MCF 10A (cell line): ENCODE measurements at places on chromosomes 3 and 15. TPM values are rescaled to one million over a fixed set of nuclear protein-coding genes. Genes with fewer than 3 reads are reported as not detected.

UMPS gene
- total RNA-seq: 33.4 and 49.3 TPM in 2 replicates

- H3K27me3 ChIP-seq: no peaks in the 10 kb centered on the region
- no peak overlapping the region for H3K4me3 ChIP-seq
- H3K4me1 ChIP-seq: peaks cover 6% of the 10 kb centered on the region
- H3K36me3 ChIP-seq: peaks cover 17% of the 10 kb centered on the region
- no peak for DNase-seq
These were observed 129.6 kb downstream of the ALCAM start for GRCh38 chr3:105496343-105496742.

- H3K27ac ChIP-seq: no peak overlapping the region
- no peaks in the 10 kb centered on the region for H3K36me3 ChIP-seq
- no peaks in the 10 kb centered on the region for H3K4me1 ChIP-seq
- DNase-seq: no peak
These were observed 58.1 kb upstream of the PROK2 start for GRCh38 chr3:71843071-71843470.

- H3K4me3 ChIP-seq: no peak overlapping the region
- H3K27me3 ChIP-seq: no peaks in the 10 kb centered on the region
- peaks cover 16% of the 10 kb centered on the region for H3K4me1 ChIP-seq
- DNase-seq: peak; percentile 13
- H3K27ac ChIP-seq: no peak overlapping the region
These were observed 14.5 kb downstream of the ZPLD1 start for GRCh38 chr3:102449341-102449740.

GRCh38 chr15:57476533-57476975, 100.2 kb downstream of the CGNL1 start:
- peaks cover 12% of the 10 kb centered on the region for H3K27me3 ChIP-seq
- no peak overlapping the region for H3K27ac ChIP-seq
- no peaks in the 10 kb centered on the region for H3K4me1 ChIP-seq
- no peak for DNase-seq
- no peak overlapping the region for H3K4me3 ChIP-seq
- H3K36me3 ChIP-seq: peaks cover 6% of the 10 kb centered on the region

DNA sequence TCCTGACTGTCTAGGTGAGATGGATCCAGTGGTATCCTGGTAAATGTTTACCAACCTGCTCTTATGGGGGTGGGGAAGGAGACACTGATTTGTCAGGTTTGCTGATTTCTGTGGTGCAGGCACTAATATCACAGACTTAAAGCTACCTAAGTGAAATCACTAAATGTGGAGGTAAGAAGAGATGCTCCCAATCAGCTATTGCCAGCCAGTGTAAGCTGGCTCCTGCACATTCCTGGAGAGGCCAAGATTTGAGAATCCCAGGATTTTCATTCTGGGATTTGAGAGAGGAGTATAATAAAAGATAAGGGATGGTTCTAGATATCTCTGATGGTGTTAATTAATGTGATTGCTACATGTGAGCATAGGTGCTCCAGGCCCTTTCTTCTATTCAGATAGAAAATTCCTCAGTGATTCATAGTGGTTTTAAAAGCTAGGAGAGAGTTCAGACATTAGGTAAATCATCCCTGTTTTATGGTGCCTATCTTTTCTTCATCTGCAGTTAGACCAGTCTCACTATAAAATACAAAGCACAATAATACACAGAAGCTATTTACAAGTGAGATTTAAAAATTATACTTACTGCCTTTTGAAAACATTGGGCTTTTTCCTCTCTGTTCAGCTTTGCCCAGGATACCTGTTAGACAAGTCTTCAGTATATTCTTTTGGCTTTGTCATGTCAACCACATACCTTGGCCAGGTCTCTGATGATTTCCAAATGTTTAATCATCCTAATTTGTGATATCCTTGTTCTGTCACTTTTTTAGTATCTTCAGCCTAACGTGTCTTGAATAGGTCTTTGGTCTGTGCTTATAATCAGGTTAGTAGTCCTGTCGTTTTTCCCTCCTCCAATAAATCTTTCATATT, 90.9 kb downstream of the MBNL1 start:
- peaks cover 35% of the 10 kb centered on the region for H3K4me1 ChIP-seq
- peaks cover 6% of the 10 kb centered on the region for H3K36me3 ChIP-seq
- no peak for DNase-seq
- no peak overlapping the region for H3K4me3 ChIP-seq
- no peaks in the 10 kb centered on the region for H3K27me3 ChIP-seq
- H3K27ac ChIP-seq: peak overlapping the region; percentile 20

NRG4 gene
- total RNA-seq: not detected in 2 replicates

GRCh38 chr3:31577232-31577631, 44.5 kb downstream of the STT3B start:
- peaks cover 13% of the 10 kb centered on the region for H3K4me1 ChIP-seq
- peaks cover 19% of the 10 kb centered on the region for H3K36me3 ChIP-seq
- DNase-seq: no peak
- H3K27me3 ChIP-seq: no peaks in the 10 kb centered on the region
- no peak overlapping the region for H3K4me3 ChIP-seq
- no peak overlapping the region for H3K27ac ChIP-seq

DNA sequence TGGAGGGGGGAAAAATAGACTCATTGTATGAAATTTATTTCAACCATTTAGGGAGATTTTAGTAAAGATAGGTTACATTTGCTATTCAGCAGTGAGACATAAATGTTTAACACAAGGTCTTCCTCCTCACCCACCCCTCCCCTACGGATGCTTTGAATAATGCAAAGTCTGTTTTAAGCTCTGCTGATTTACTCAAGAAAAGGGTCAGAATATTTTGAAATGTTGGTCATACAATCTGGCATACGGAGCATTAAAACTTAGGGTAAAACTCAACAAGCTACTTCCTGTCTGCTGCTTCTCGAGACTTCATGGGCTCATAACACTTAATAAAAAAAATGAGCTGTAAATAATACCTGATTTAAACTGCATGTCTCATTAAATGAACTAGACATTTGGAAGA, 156.3 kb downstream of the WNT5A start:
- no peaks in the 10 kb centered on the region for H3K36me3 ChIP-seq
- DNase-seq: no peak
- peaks cover 35% of the 10 kb centered on the region for H3K4me1 ChIP-seq
- no peak overlapping the region for H3K4me3 ChIP-seq

GRCh38 chr15:98878172-98878571, 129.4 kb downstream of the PGPEP1L start:
- no peak overlapping the region for H3K27ac ChIP-seq
- H3K27me3 ChIP-seq: no peaks in the 10 kb centered on the region
- H3K4me3 ChIP-seq: no peak overlapping the region
- H3K4me1 ChIP-seq: peaks cover 38% of the 10 kb centered on the region
- no peak for DNase-seq

GRCh38 chr15:57973534-57973933, 92.0 kb downstream of the ALDH1A2 start:
- no peaks in the 10 kb centered on the region for H3K4me1 ChIP-seq
- DNase-seq: no peak
- H3K4me3 ChIP-seq: no peak overlapping the region

DNA sequence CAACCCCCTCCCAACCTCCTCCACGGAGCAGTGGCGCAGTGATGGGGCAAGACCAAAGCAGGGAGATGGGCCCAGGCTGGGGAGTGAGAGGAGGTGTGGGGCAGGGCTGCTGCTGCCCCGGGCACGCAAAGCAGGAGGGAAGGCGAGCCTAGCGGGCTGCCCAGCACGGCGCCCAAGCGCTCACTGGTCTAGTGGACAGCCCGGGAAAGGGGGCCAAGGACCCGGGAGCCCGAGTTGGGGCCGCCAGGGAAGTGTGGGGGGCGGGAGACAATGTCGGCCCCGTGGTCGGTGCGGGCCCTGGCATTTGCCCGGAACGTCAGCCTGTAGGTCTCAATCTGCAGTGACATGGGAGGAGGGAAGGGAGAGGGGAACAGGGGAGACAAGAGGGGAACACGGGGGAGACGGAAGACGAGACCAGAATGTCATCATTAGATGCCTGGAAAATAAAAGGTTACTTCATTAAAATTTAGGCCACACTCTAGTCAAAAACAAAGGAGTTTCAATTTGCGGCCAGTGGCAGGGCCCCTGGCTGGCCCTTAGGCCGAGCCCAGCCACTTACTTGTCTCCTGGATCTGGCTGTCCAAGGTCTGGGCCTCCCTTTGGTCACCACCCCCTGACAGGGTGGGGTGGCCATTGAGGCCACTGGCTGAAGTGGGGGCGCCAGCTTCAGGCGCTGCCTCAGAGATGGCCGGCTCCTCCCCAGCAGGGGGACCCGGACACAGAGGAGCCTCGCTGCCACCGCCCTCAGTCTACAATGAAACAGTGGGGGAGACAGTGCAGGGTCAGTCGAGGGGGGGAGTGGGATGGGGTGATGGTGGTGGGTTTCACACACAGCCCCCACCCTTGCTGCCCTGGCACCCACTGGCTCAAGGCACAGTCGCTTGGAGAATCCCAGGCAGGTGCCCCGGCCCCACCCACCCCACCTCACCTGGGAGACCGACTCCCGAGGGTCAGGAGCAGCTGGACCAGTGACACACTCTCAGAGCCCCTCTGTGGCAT, 50.0 kb downstream of the DHX30 start:
- peaks cover 74% of the 10 kb centered on the region for H3K36me3 ChIP-seq
- peak overlapping the region; percentile 51 for H3K27ac ChIP-seq
- H3K4me3 ChIP-seq: no peak overlapping the region
- DNase-seq: no peak
- H3K4me1 ChIP-seq: no peaks in the 10 kb centered on the region
- H3K27me3 ChIP-seq: no peaks in the 10 kb centered on the region

BFSP2 gene
- total RNA-seq: not detected in 2 replicates

CLRN1 gene
- total RNA-seq: not detected in 2 replicates

- DNase-seq: peak; percentile 53
- no peak overlapping the region for H3K4me3 ChIP-seq
- no peak overlapping the region for H3K27ac ChIP-seq
- no peaks in the 10 kb centered on the region for H3K36me3 ChIP-seq
- H3K4me1 ChIP-seq: no peaks in the 10 kb centered on the region
These were observed 108.5 kb downstream of the SAMMSON start for GRCh38 chr3:70108072-70108471.

DNA sequence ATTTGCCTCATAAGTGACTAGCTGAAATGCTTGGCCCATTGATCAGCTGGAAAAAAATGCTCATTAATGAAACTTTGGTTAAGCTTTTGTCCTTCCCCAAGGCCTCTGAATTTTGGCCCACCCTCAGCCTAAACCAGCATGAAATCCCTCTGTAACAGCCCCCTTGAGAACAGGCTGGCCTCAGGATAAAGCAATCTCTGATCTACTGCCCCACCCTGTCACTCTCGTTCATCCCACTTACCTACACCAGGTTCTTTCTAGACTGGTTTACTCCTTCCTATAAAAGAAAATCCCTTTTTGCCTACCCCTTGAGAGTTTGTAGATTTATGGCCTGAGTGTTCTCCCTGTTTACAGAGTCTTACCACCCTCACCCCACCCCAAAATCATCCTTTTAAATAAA, 3.4 kb upstream of the AEN start:
- no peaks in the 10 kb centered on the region for H3K27me3 ChIP-seq
- H3K36me3 ChIP-seq: no peaks in the 10 kb centered on the region
- H3K4me1 ChIP-seq: peaks cover 9% of the 10 kb centered on the region
- no peak overlapping the region for H3K27ac ChIP-seq
- H3K4me3 ChIP-seq: no peak overlapping the region
- no peak for DNase-seq

GRCh38 chr15:50828610-50829206, 63.2 kb upstream of the SPPL2A start:
- H3K27me3 ChIP-seq: no peaks in the 10 kb centered on the region
- H3K36me3 ChIP-seq: no peaks in the 10 kb centered on the region
- H3K27ac ChIP-seq: no peak overlapping the region
- peak; percentile 92 for DNase-seq

SPTSSB gene
- total RNA-seq: not detected in 2 replicates

MELTF gene
- total RNA-seq: 9.1 and 20.6 TPM in 2 replicates

GRCh38 chr3:44584646-44585501, at the start of gene ZNF660:
TSS of gene ZNF660 (plus strand) at chr3:44584964. CDS start at chr3:44594194, 9,230 bp downstream.
- H3K4me3 ChIP-seq: no peak within 1 kb of the TSS
- no peaks in the 10 kb centered on the region for H3K27me3 ChIP-seq
- DNase-seq: no peak
- no peaks in the 10 kb centered on the region for H3K4me1 ChIP-seq

- no peaks in the 10 kb centered on the region for H3K36me3 ChIP-seq
- no peaks in the 10 kb centered on the region for H3K4me1 ChIP-seq
- no peak overlapping the region for H3K27ac ChIP-seq
- no peaks in the 10 kb centered on the region for H3K27me3 ChIP-seq
- DNase-seq: peak; percentile 69
- no peak overlapping the region for H3K4me3 ChIP-seq
These were observed 260.4 kb upstream of the P2RY1 start for GRCh38 chr3:152574461-152575079.

EEFSEC gene
- total RNA-seq: 12.2 and 14.6 TPM in 2 replicates

MESP2 gene
- not detected in 2 replicates for total RNA-seq

GRCh38 chr15:71484080-71484479, 326.3 kb upstream of the NR2E3 start:
- H3K4me3 ChIP-seq: no peak overlapping the region
- no peaks in the 10 kb centered on the region for H3K27me3 ChIP-seq
- H3K27ac ChIP-seq: no peak overlapping the region
- peaks cover 3% of the 10 kb centered on the region for H3K36me3 ChIP-seq

- no peaks in the 10 kb centered on the region for H3K4me1 ChIP-seq
- no peak for DNase-seq
- H3K27ac ChIP-seq: no peak overlapping the region
- H3K4me3 ChIP-seq: no peak overlapping the region
- no peaks in the 10 kb centered on the region for H3K36me3 ChIP-seq
These were observed 98.2 kb upstream of the RASGRP1 start for GRCh38 chr15:38662805-38663204.

BCHE gene
- not detected in 2 replicates for total RNA-seq

DNA sequence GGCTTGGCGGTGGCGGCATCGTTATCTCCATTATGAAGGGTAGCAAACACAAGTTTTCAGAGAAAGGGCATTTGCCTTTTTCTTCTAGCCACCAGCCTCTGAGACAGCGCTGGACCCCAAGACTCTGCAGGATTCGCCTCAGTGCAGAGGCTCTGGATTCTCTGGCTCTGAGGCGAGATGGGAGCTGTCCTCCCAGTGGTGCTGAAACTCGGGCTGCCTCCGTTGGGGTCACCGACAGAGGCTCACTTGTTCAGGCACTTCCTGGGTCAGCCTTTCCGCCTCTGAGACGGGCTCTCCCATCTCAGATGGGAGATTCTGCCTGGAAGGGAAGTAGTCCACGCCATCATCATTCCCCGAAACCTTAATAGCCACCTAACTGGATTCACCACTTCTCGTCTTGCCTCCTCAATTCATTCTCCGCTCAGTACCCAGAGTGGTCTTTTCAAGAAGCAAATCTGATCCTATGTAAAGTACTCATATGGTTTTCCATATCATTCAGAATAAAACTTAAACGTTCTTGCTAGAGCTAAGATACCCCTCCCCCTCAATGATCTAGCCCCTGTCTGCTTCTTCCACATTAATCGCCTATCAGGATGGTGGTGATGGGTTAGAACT, 76.9 kb downstream of the RHCG start:
- H3K4me3 ChIP-seq: no peak overlapping the region
- peak; percentile 41 for DNase-seq
